ENCODE measurements at places on chromosomes 11 and 22. TPM values are rescaled to one million over a fixed set of nuclear protein-coding genes. Genes with fewer than 3 reads are reported as not detected.

The APOBEC3A gene
- not detected for polyA plus RNA-seq

The PTPRCAP gene
- polyA plus RNA-seq: 0.14 TPM

The OR52E8 gene
- polyA plus RNA-seq: not detected

The ZNF215 gene
- 2.9 TPM for polyA plus RNA-seq

The PTGDR2 gene
- polyA plus RNA-seq: 0.12 TPM

The NCAM1 gene
- polyA plus RNA-seq: 0.09 TPM

The GTSE1 gene
- polyA plus RNA-seq: 15.6 TPM

The RAG2 gene
- not detected for polyA plus RNA-seq

The NAALAD2 gene
- polyA plus RNA-seq: 0.09 TPM

The FLRT1 gene
- polyA plus RNA-seq: 0.07 TPM

The NEFH gene
- polyA plus RNA-seq: 2.9 TPM

The TRIM49 gene
- polyA plus RNA-seq: not detected

The HDHD5 gene
- polyA plus RNA-seq: 33.5 TPM

The E2F8 gene
- 2.3 TPM for polyA plus RNA-seq

The MB gene
- not detected for polyA plus RNA-seq

The OR6A2 gene
- not detected for polyA plus RNA-seq

The TPCN2 gene
- polyA plus RNA-seq: 8.0 TPM

The MFNG gene
- 0.15 TPM for polyA plus RNA-seq

The NUCB2 gene
- 55.4 TPM for polyA plus RNA-seq

The ZBTB3 gene
- 2.3 TPM for polyA plus RNA-seq

The SLCO2B1 gene
- polyA plus RNA-seq: not detected

The NCR3LG1 gene
- 1.7 TPM for polyA plus RNA-seq

The TMEM86A gene
- 0.31 TPM for polyA plus RNA-seq

The PDGFD gene
- 2.1 TPM for polyA plus RNA-seq

The MYOD1 gene
- polyA plus RNA-seq: not detected

The BUD13 gene
- polyA plus RNA-seq: 11.2 TPM

The IRAG1 gene
- polyA plus RNA-seq: 17.6 TPM

The OR52H1 gene
- not detected for polyA plus RNA-seq

The CLDN5 gene
- polyA plus RNA-seq: 0.21 TPM

The BACE1 gene
- 50.6 TPM for polyA plus RNA-seq

The OR8D4 gene
- polyA plus RNA-seq: not detected

The BLID gene
- 0.13 TPM for polyA plus RNA-seq

The DGCR6 gene
- 1.9 TPM for polyA plus RNA-seq

The FBLN1 gene
- 87.9 TPM for polyA plus RNA-seq

The RAPSN gene
- 0.03 TPM for polyA plus RNA-seq

The PCNX3 gene
- 33.2 TPM for polyA plus RNA-seq

The RELA gene
- polyA plus RNA-seq: 51.0 TPM

The EFCAB6 gene
- polyA plus RNA-seq: 0.44 TPM

The PPP2R5B gene
- 23.6 TPM for polyA plus RNA-seq

The APOL3 gene
- 1.4 TPM for polyA plus RNA-seq

The OR4D5 gene
- not detected for polyA plus RNA-seq

The TMPRSS13 gene
- polyA plus RNA-seq: not detected

The FAM180B gene
- polyA plus RNA-seq: not detected

The OR51E2 gene
- 1.3 TPM for polyA plus RNA-seq

The OR6T1 gene
- polyA plus RNA-seq: not detected

The SLC6A5 gene
- polyA plus RNA-seq: not detected

The RIMBP3C gene
- 0.05 TPM for polyA plus RNA-seq

The EHBP1L1 gene
- 27.4 TPM for polyA plus RNA-seq

The XNDC1N gene
- 2.0 TPM for polyA plus RNA-seq

The PATL1 gene
- 30.9 TPM for polyA plus RNA-seq

Data from IMR-90 (cell line).